Fibroblast of skin of scalp (primary cell): ENCODE measurements at places on chromosomes 7 and 10.

- DNase-seq = no peak
These were observed 40.4 kb upstream of the CDCA7L start for GRCh38 chr7:21986096-21986495.

GRCh38 chr10:35561715-35562114, 43.4 kb upstream of the GJD4 start:
- DNase-seq = no peak

- no peak for DNase-seq
These were observed 480 bp downstream of the VPS50 start for GRCh38 chr7:93232673-93233018.

GRCh38 chr7:8149222-8149621, 112.7 kb downstream of the ICA1 start:
- DNase-seq = peak; percentile 19

GRCh38 chr7:76317782-76318487, 15.5 kb downstream of the HSPB1 start:
- DNase-seq = peak; percentile 96

GRCh38 chr7:128323040-128323439, 20.7 kb downstream of the RBM28 start:
- no peak for DNase-seq

DNA sequence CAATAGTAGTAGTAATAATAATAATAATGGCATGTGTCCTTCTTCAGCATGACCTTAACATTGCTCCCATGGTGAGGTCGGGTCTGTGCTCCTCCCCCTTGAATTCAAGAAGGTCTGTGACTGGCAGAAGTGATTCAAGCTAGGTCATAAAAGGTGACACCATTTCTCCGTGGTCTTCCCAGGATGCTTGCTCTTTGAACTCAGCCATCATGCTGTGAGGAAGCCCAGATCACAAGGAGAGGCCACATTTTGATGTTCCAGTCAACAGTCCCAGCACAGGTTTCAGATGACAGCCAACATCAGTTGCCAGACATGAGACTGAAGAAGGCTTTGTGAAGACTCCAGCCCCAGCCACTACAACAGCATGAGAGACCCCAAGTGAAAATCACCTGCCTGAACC, 83.9 kb downstream of the SEPTIN14 start:
- no peak for DNase-seq

- no peak for DNase-seq
These were observed 22.0 kb downstream of the GRM3 start for GRCh38 chr7:86665669-86666068.

- DNase-seq = peak; percentile 42
These were observed 71.7 kb downstream of the MTURN start for GRCh38 chr7:30206491-30206890.

- no peak for DNase-seq
These were observed 233.8 kb upstream of the GRB10 start for GRCh38 chr7:51016546-51016945.

DNA sequence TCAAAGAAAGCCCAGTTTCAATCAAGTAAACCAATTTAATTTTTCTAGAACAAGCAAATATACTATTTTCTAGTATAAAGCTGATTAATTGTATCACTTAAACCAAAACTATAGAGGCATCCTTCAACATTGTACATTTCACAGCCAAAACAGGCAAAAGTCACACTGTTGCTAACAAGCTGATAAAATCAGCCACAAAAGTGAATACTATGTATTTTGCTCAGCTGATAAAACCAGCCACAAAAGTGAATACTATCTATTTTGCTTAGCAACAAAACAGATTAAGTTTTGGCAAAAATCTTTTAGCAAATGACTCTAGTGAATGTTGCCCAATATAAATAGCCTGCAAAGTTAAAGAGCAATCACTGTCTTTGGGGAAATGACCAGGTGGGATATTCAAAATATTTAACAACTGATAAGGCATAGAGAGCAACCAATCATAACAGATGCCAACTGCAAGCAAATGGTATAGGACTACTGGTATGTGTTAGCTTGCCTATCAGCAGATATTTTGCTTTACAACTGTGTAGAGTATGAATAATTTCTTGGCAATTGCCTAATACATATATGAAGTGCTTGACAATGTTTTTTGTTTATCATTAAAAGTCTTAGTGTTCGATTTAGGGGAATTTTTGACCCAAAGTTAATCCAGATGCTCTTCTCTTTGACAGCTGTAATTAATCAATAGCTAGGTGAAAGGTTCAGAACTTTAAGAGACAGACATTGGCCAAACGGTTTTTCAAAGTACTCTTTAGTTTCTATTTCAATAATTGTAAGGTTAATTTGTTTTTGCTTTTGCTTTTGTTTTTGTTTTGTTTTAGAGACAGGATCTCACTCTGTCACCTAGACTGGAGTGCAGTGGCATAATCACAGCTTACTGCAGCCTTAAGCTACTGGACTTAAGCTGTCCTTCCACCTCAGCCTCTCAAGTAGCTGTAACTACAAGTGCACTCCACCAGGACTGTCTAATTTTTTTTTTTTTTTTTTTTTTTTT, 44.4 kb upstream of the SP4 start:
- no peak for DNase-seq

GRCh38 chr7:30286749-30287148, 2.4 kb downstream of the ZNRF2 start:
- DNase-seq = no peak

DNA sequence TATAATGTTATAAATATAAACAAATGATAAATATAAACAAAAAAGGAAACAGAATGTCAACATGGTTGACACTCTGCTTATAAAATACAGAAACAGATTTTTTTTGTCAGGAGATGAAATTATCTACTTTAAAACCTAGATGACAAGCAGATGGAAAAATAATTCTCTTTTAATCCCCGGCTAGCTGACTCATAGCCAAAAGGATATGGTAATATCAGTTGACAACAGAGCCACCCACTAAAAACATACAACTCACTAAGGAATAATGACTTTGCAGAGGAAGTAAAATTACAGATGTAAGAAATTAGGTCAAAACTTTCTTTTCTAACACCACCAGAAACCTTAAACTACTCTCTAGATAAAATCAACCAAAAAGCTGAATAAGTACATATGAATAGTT, 131.1 kb upstream of the ABCB5 start:
- DNase-seq = no peak

DNA sequence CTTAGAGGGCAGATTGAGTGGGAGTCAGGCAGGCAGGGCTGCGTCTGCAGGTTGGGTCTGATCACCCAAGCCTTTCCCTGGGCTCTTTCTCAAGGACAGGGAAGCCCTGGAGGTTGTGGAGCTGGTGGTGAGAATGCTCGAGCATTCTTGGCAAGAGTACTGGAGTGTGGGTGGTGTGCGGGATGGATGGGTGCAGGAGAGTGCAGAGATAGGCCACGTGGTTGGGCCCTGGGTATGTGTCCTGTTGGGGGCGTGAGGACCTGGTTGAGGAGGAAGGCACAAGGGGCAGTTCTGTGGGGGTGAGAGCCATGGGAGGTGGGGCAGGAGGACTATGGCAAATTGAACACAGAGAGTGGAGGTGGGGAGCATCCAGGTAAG, 135.9 kb downstream of the PTPN20 start:
- DNase-seq = no peak

- no peak for DNase-seq
These were observed 59.2 kb upstream of the GLCCI1 start for GRCh38 chr7:7909376-7909775.

GRCh38 chr10:28684157-28684985, 7.0 kb downstream of the BAMBI start:
- no peak for DNase-seq

- no peak for DNase-seq
These were observed 186.2 kb downstream of the USP6NL start for GRCh38 chr10:11425296-11425610.

DNA sequence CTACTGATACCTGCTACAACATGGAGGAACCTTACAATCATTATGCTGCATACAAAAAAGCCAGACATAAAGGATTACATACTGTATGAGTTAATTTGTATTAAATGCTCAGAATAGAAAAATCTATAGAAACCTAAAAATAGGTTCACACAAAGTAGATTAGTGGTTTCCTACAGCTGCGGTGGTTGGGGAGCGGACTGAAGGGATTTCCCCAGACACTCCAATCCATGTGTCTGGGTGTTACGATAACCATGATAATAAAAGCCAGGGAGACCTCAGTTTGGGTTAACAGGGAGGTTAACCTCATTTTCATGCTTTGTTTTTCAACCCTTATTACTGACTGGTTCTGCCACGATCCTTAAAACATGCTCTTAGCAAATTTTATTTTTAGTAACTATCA, 355.9 kb downstream of the KCNMA1 start:
- DNase-seq = peak; percentile 28

DNA sequence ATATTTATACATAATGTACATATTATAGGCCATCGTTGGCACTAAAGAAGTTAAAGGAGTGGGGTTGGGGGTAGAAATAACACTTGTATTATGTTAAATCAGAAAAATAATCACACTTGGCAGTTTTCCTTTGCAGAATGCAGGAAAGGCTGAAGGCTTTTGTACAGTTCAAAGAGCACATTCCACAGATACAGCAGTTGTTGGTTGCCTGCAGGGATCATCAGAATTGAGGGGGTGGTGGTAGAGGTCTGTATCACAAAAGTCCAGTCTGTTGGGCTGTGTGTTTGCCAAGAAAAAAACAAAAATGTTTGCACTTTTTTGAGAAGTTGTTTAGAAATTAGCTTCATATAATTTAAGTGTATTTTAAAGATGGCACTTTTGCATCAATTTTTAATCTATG, 231.8 kb upstream of the FOXP2 start:
- DNase-seq = no peak

- DNase-seq = peak; percentile 60
These were observed 552.9 kb downstream of the ARL4A start for GRCh38 chr7:13240349-13240748.

DNA sequence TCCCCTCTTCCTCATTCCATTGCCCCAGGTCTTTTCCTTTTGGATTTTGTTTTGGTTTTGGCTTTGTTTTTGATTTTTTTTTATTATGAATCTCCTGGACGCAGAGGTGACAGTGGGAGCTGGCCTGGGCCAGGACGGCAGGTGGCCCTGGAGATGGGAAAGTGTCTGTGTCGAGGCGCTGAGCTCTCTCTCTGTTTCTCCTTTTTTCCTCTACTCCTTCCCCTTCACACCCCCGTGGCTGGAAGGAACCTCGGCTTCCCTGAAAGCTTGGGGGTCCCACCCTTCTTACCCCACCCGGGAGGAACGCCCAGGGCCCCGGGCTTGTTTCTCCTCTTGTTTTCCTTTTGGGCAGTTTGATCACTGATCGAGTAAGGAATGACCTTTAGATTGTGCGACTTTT, 13.2 kb downstream of the TRIM8 start:
- no peak for DNase-seq

GRCh38 chr10:75648854-75649253, 217.4 kb downstream of the LRMDA start:
- no peak for DNase-seq

DNA sequence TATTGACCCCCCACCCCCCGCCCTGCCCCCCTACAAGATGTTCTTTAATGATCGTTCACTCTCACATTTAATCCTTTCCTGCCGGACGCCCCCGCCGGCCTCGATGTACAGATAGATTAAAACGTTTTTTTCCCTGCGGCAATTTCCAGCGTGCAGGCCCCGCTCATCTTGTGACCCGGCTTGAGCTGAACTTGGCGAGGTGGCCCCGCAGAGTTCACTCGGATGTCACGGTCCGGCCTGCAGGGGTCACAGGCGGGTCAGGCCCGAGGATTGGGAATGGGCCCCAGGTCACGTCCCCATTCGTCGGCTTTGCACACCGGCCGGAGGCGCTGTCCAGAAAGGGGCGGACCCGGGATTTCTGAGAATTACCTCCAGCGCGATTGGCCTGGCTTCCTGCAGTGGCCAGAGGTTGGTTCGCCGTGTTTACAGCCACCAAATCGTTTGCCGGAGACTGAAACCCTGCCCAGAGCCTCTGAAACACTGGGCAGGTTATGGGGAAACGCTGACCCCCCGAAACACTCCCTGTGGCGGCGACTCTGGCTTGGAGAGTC, 1.9 kb upstream of the CYP26A1 start:
- no peak for DNase-seq

DNA sequence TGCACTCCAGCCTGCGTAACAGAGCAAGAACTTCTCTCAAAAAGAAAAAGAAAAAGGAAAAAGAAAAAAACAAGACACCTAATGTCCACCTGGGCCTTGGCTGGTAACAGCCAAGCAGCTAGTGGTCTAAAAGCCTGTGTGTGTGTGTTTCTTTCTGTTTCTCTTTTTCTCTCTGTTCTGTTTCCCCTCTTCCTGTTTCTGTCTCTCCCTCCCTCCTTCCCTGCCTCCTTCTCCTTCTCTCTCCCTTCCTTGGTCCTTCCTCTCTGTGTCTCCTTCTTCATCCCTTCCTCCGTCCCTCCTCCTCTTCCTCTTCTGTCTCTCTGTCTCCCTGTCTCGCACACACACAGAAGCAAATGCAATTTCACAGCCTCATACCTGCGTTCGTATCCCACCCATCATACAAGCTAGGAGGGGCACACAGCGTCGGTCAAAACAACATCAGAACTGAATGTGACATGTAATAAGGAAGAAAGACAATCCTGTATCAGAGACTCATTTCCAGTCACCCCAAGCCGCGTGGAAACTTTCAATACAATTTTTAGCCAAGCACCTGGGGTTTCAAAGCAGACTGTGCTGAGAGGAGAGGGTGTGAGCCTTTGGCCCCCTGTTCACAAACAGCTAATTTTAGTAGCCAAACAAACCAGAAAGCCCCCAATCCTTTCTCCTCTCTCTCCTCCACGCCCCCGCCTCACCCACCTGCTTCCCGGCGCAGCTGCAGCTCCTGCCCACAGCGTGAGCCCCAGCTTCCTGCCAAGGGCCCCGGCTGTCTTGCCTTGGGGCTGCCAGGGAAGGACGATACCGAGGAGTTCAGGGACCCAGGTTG, 50.2 kb upstream of the GNA12 start:
- no peak for DNase-seq

DNA sequence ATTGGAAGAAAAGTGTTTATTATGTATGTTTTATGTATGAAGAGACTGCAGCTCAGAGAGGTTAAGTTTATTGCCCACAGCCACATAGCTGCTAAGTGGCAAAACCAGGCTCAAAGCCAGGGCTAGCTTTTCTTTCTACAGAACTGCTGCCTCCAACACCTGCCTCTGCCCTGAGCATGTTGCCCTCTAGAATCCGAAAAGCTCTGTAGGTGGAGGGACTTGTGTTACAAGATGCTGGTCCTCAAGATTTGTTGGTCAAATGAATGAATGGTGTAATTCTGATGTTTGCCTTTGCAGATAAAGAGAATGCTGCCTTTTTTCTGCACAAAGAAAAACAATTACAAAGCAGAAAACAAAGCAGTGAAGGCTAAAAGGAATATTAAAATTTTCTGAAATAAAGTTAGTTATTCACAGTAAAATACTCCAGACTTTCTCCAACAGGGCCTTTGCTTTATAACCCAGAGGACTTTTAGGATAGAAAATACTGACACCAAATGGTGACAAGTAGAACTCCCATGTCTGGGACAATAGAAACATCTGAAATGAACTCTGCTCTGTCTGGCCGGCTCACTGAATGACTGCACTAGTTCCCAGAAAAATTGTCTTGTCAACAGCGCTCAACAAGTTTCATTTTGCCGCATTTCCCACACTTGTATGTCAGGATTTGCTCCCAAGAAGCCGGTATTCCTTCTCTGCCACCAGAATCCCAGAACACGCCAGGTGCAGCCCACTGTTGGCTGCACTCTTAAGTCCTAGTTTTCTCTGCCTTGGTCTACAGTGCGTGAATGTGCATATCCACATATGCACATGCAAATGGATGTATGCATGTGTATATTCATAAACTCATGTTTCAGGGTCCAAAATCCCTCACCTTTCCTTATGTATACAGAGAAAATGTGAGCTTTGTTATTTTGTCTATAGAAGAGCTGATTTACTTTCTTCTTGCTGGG, 11.0 kb upstream of the DNTT start:
- DNase-seq = peak; percentile 37
